Left colon (tissue), 2 donors: ENCODE measurements at places on chromosomes 5 and 9.

DNA sequence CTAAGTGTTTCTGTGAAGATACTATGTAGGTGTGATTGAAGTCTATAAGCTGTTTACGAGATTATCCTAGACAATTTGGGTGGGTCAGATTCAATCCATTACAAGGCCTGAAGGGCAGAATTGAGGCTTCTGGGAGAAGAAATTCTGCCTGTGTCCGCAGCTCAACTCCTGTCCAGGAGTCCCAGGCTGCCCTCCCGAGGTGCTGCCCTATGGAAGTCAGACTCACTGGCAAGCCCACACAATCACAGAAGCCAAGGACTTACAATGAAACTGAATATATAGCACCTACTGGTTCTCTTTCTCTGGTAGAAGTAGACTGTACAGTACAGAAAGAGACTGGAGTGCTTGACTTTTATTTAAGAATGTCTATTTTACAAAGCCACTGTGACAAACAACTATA, 74.5 kb downstream of the EPB41L4A start:
- no peak for DNase-seq

GRCh38 chr5:72305194-72306142, 14.6 kb downstream of the MRPS27 start:
- no peak for DNase-seq

- DNase-seq, result no peak
Observed at GRCh38 chr9:126456441-126457174, 130.0 kb downstream of the MVB12B start.

DNA sequence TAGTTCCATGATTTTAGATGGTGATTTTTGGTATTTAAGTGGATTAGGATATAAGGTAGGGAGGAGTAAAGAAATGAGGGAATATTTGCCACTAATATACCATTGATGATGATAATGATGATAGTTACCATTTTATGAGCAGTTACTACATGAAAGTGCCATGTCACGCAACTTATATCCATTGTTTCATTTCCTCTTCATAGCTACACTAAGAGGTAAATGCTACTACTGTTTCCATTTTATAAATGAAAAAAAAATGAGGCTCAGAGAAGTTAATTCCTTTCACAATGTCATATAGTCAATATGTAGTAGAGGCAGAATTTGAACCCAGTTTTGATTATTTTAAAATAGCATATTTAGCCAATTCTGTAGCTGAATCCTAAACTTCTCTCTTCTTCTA, 112.2 kb upstream of the ADRA1B start:
- DNase-seq, result no peak

DNA sequence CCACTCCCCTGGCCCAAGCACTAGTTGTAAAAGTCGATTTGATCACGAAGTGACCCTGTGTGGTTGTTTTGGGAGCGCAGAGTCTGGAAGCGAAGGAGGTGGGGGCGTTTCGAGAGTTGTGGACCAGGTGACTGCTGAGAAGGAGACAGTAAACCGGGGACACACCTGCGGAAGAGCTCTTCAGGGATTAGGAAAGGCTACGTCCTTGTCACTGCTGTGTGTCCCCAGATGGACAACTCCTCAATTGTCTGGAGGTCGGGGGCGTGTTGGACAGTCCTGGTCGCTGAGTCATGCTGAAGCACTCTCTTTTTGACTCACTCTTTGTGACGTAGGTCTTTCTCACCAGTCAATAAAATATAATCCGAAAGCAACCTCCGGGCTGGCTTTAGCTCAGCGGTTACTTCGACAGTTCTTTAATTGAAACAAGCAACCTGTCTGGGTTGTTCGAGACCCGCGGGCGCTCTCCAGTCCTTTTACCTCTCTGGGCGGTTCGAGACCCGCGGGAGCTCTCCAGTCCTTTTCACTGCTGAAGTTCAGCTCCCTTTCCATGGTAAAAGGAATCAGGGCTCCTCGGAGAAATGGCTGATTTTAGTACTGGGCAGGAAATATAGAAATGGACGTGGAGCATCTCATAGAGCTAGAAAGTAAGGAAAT, 10.8 kb downstream of the ZMAT2 start:
- DNase-seq, result peak; percentile 90
